ENCODE measurements at places on chromosomes 13 and 19.

- no peak for DNase-seq
Observed at GRCh38 chr19:29139227-29139626, 73.7 kb downstream of the UQCRFS1 start.

- no peak for DNase-seq
Observed at GRCh38 chr13:67330149-67330548, 100.0 kb upstream of the PCDH9 start.

DNA sequence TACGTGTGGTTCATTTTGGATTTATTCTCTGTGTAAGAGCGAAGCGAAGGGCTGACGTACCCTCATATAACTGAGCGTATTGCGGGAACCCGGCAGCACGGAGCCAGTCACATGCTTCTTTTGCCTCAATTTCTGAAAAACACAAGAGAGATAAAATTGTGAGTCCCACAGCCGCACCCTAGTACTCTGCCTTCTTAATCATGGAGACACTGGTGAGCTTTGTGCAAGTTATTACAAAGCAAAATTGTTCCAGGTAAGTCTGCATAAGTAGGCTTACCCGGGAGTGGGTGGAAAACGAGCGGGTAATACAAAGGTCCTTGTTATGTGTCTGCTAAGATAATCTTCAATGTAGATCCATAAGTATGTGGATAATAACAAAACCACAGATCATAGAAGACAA is 118.1 kb downstream of the STARD13 start:
- no peak for DNase-seq

DNA sequence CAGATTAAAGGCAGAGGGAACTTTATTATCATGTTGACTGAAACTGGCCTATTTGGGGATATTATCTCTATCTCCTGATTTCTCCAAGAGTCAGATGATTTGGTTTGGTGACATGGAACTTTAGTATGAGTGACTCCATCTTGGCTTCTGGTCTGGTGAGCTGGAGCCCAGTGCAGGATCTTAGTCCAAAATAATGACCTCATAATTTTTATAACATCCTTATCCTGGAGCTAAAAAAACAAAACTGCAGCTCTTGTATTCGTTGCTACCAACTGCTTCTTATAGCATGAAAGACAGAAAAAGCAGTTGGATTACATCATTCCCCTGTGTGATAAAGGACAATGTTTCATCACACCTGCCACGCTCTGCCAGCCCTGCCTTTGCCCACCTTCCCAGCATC is 39.3 kb upstream of the RNF17 start:
- no peak for DNase-seq

DNA sequence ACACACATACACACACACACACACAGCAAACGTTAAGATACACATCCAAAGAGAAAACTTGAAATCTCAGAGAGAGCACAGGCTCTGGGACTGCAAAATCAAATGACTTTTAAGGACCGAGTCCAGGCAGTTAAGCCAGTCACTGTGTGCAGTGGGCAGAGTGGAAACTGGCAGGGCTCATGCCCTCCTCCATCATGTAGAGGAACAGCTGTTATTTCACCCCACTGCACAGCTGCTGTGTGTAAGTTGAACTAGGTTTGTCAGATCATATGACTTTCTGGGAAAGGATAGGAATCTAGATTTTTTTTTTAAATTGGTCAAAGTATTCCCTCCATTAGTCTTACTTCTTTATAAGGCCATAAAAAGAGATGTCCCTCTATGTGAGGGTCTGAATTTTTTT is 1002.1 kb downstream of the UQCRFS1 start:
- no peak for DNase-seq

Measured in globus pallidus (tissue), 1 donor.